LoVo (cell line): ENCODE measurements at places on chromosomes 1 and 21.

GRCh38 chr1:15160626-15161025, 7.1 kb downstream of the TMEM51 start:
- DNase-seq: no peak

- no peak for DNase-seq
These were observed 44.5 kb downstream of the LRRC53 start for GRCh38 chr1:74467786-74468377.

GRCh38 chr1:199264911-199265310, 626.1 kb downstream of the PTPRC start:
- no peak for DNase-seq

DNA sequence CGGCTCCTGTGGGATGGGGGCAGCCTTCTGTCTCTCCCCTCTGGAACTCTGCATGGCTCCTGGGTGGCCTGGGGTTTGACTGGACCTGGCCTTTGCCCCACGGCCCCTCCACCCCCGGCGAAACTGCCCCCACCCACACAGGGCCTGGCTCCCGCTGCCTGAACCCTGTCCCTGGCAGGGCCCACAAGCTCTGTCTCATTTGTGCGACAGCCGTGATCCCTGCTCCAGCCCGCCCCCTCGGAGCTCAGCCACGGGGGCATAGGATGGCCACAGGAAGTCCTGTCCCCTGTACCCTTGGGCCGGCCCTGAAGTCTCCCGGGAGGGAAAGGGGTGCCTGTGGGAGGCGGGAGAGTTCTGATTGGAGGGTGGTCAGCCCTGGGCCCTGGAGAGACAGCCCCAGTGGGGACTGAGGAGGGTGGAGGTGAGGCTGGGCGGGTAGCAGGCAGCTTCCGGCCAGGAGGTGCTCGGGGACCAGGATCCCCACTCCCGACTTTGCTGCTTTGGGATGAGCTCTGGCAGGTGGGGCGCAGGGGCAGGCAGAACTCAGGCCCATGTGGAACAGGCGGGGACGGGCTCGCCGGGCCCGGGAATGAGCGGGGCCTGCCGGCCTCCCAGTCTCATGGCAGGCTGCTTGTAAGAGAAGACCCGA, 45.1 kb downstream of the SLX9 start:
- DNase-seq: no peak

GRCh38 chr21:39631842-39632562, 19.3 kb downstream of the B3GALT5 start:
- no peak for DNase-seq
